Fibroblast of skin of right quadriceps (primary cell): ENCODE measurements at places on chromosomes 3 and 15.

GRCh38 chr3:79473993-79474392, 293.8 kb downstream of the ROBO1 start:
- peak; percentile 26 for DNase-seq

- DNase-seq, result no peak
Measured at GRCh38 chr15:95726891-95727290, 603.6 kb upstream of the NR2F2 start.

- DNase-seq, result no peak
Measured at GRCh38 chr3:100120693-100121092, 6.4 kb upstream of the FILIP1L start.

DNA sequence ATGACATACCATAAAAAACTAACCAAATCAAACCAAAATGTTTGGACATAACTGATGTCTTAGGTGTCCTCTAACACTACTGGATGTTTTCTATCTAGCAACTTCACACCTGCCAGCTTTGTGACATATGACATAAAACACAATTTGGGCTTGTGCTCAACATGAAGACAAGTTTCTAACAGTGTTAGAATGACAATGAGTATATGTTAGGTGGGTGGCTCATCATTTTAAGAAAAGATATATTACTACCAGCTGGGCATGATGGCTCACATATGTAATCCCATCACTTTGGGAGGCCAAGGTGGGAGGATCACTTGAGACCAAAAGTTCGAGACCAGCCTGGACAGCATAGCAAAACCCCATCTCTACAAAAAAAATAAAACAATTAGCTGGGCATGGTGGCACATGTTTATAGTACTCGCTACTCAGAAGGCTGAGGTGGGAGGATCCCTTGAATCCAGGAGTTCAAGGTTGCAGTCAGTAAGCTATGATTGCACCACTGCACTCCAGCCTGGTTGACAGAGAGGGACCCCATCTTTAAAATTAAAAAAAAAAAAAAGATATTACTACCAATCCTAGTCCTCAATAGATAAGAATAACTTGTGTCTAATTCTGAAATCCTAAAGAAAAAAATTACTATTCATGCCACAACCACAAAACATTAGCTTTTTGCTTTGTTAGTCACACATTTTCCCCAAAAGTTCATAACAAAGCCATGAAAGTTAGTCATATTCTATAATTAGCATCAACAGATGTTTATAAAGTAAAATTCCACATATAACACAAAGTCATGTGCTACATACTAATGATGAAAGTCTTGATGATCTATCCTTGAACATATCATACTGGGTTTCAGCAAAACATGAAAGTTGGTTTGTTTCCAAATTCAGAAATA, 59.9 kb downstream of the LRRFIP2 start:
- peak; percentile 92 for DNase-seq

- no peak for DNase-seq
Measured at GRCh38 chr15:94127006-94127405, 104.4 kb upstream of the MCTP2 start.

- DNase-seq, result no peak
Measured at GRCh38 chr3:33581666-33582065, 136.4 kb downstream of the CLASP2 start.

GRCh38 chr3:20041197-20041780, 1.0 kb downstream of the KAT2B start:
- DNase-seq, result peak; percentile 38

DNA sequence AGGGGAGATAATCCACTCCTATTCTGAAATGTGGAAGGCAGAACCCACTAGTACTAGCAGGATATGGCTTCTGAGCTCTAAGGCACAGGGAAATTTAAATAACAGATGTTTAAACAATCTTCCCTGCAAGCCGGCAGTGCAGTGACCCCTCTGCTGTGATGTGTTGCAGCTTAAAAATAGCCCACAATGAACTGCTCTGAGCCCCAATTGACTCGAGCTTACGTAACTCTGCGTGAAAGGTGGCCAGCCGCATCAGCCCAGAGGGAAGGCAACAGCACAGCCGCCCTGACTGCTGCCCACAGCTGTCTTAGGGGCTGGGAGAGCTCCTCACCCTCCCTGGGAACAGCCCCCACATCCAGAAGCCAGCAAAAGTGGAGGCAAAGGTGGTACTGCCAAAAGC, 12.5 kb upstream of the CAMKV start:
- no peak for DNase-seq

- peak; percentile 36 for DNase-seq
Measured at GRCh38 chr3:101828691-101829436, 20.4 kb upstream of the NFKBIZ start.

- peak; percentile 60 for DNase-seq
Measured at GRCh38 chr3:45224824-45225464, 1.1 kb downstream of the TMEM158 start.

DNA sequence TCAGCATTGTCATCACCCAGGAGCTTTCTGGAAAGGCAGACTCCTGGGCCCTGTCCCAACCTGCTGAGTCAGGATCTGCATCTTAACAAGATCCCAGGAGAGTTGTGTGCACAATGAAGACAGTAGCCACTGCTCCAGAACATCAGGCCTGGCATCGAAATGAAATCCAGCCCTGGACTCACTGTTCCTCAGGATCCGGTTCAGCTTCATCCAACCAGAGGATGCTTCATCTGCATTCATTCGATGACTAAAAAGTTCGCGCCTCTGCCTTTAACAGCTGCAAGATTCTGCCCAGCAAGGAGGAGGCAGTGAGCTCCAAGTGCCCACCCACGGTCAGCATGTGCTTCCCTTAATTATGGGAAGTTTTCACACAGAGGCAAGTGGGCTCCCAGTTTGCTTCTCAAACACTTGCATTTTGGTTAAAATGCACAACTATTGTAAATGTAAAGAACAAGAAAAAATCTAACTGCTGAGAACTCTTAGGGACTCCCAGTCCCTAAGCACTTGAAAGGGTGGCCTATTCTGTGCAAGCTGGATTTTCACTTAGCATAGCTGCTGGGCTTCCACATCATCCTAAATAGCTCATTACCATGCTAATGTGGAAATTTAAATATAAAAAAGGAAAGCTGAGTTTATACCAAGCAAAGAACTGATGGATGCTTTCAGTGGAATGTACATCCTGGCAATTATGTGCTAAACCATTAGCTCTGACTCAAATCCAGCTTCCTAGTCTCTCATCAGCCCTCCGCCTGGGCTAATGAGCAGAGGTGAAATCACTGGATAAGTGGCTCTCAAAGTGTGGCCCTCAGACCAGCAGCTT, 25.5 kb upstream of the ESYT3 start:
- DNase-seq, result peak; percentile 38

- DNase-seq, result no peak
Measured at GRCh38 chr15:28115871-28116270, 16.8 kb upstream of the OCA2 start.

GRCh38 chr3:143973259-143974021, 1.8 kb downstream of the DIPK2A start:
- peak; percentile 82 for DNase-seq

GRCh38 chr3:51937611-51938450, 3.9 kb downstream of the RRP9 start:
- DNase-seq, result no peak

DNA sequence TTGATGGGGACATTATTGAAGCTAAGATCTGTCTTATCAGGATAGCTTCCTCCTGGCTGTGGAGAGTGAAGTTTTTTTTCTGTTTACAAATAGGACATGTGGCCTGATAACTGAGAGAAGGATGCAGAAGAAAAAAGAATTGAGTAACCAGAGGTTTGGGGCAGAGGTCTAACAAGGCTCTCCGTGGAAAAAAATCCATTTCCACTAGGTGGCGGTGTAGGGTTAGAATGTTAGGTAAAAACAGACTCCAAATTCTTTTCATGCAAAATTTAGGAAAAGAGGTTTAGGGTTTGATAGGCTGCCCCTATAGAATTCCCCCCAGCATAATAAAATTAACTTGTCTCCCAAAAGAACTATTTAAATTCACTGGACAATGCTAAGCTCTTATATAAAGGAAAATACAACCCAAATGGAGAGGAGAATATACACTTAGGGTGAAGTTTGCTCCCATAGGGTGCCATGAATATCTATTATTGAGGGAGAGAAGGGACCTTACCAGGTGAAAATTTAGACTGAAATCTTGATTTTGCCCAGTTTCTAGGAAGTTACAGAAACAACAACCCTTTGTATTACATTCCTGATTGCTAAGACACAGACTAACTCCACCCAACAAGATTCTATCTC, 1560.4 kb downstream of the OTOL1 start:
- DNase-seq, result peak; percentile 28
